ENCODE measurements at places on chromosomes 1 and 21. TPM values are rescaled to one million over a fixed set of nuclear protein-coding genes. Genes with fewer than 3 reads are reported as not detected.

- no peaks in the 10 kb centered on the region for H3K4me1 ChIP-seq
- H3K4me3 ChIP-seq = no peak overlapping the region
- DNase-seq = no peak
- no peak overlapping the region for H3K27ac ChIP-seq
- no peaks in the 10 kb centered on the region for H3K36me3 ChIP-seq
- H3K27me3 ChIP-seq = no peaks in the 10 kb centered on the region
Observed at GRCh38 chr1:197884173-197884572, 18.3 kb upstream of the C1orf53 start.

DNA sequence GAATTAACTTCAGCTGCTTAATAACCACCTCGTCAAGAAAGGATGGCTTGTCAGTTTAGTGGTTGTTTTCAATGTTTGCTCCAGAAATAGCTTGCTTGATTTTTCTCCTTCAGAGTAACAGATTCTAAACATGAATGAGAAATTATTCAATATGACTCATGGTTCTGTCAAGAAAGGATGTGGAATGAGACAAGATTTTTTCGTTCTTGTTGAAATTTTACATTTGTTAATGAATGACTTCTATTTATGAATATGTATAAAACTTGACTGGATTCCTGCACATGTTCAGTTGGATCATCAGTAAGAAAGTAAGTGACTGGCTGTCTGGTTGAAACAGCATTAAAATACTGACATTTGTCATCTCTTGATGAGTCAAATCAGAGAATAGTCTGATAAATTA is 38.3 kb downstream of the IFI44 start:
- no peak overlapping the region for H3K27ac ChIP-seq
- no peak overlapping the region for H3K4me3 ChIP-seq
- H3K4me1 ChIP-seq = no peaks in the 10 kb centered on the region
- no peaks in the 10 kb centered on the region for H3K27me3 ChIP-seq
- H3K36me3 ChIP-seq = no peaks in the 10 kb centered on the region

DNA sequence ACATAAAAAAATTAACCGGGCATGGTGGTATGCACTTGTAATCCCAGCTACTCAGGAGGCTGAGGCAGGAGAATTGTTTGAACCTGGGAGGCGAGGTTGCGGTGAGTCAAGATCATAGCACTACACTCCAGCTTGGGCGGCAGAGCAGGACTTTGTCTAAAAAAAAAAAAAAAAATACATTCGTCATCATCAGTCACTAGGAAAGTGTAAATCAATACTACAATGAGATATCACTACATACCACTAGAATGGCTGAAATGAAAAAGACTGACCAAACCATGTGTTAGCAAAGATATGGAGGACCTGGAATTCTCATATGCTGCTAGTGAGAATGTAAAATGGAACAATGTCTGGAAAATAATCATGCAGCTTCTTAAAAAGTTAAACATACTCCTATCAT is 9.3 kb downstream of the SPATA45 start:
- no peak overlapping the region for H3K27ac ChIP-seq
- H3K27me3 ChIP-seq = no peaks in the 10 kb centered on the region
- no peaks in the 10 kb centered on the region for H3K4me1 ChIP-seq
- no peak for DNase-seq
- H3K4me3 ChIP-seq = no peak overlapping the region
- H3K36me3 ChIP-seq = no peaks in the 10 kb centered on the region

GRCh38 chr1:201842472-201843027 is 13.6 kb downstream of the IPO9 start:
- no peak for DNase-seq
- no peaks in the 10 kb centered on the region for H3K36me3 ChIP-seq
- H3K4me3 ChIP-seq = no peak overlapping the region
- H3K27ac ChIP-seq = no peak overlapping the region
- no peaks in the 10 kb centered on the region for H3K4me1 ChIP-seq

DNA sequence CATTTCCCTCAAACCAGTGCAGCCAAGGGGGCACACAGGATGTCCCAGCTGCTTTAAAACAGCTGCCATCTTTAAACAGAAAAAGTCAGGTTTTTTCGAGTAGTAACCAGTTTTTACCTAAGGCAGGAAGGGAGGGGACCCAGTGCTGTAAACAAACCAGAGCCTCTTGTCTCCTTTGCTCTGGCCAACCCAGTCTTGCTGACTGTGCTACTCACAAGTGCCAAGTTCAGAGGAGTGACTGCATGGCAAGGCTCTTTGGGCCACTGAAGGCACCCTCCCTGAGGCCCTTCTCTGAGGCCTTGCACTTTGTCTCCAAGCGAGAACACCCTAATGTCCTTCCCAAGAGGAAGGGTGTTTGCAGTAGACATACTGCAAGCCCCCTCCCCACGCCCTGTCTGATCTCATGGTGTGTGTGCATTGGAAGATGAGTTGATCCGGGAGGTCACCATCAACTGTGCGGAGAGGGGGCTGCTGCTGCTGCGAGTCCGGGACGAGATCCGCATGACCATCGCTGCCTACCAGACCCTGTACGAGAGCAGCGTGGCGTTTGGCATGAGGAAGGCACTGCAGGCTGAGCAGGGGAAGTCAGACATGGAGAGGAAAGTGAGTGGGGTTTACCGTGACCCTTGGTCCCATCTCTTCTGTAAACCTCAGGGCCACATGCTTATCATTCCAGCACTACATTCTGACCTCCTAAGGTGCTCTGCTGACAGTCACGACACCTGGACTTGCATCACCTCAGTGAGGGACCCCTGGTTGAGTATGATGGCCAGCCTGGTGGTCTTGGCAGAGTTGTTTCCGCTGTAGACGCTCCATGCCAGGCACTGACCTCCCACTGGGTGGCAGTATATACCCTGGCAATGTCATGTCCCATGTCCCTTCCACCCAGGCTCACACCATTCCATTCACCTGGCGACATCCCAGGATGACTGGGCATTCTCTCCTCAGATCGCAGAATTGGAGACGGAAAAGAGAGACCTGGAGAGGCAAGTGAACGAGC is 4.7 kb downstream of the DNALI1 start:
- no peak overlapping the region for H3K4me3 ChIP-seq
- DNase-seq = no peak
- no peaks in the 10 kb centered on the region for H3K27me3 ChIP-seq
- H3K27ac ChIP-seq = no peak overlapping the region

DNA sequence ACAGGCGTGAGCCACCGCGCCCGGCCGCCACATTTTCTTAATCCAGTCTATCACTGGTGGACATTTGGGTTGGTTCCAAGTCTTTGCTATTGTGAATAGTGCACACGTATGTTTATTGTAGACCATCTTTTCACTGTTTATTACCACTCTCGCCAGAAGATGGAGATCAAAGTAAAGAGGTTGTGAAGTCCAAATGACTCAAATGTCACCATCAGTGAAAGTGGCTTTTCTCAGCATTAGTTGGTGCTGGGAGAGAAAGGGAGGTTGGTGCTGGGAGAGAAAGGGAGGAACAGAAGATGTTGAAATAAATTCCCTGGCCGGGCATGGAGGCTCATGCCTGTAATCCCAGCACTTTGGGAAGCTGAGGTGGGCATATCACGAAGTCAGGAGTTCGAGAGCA is 10.4 kb upstream of the UHMK1 start:
- H3K27me3 ChIP-seq = peaks cover 5% of the 10 kb centered on the region
- H3K4me1 ChIP-seq = no peaks in the 10 kb centered on the region
- H3K36me3 ChIP-seq = no peaks in the 10 kb centered on the region
- H3K27ac ChIP-seq = no peak overlapping the region

GRCh38 chr1:202210385-202210784 is 16.8 kb downstream of the LGR6 start:
- DNase-seq = peak; percentile 76
- no peaks in the 10 kb centered on the region for H3K4me1 ChIP-seq
- no peaks in the 10 kb centered on the region for H3K36me3 ChIP-seq
- H3K4me3 ChIP-seq = no peak overlapping the region

- no peaks in the 10 kb centered on the region for H3K36me3 ChIP-seq
- no peak for DNase-seq
- peak overlapping the region; percentile 58 for H3K4me3 ChIP-seq
- H3K4me1 ChIP-seq = no peaks in the 10 kb centered on the region
Observed at GRCh38 chr1:40708750-40709099, 17.2 kb downstream of the NFYC start.

GRCh38 chr1:101240041-101240430 is 3.2 kb downstream of the S1PR1 start:
- H3K36me3 ChIP-seq = no peaks in the 10 kb centered on the region
- H3K4me3 ChIP-seq = peak overlapping the region; percentile 77
- no peak for DNase-seq
- no peak overlapping the region for H3K27ac ChIP-seq
- peaks cover 4% of the 10 kb centered on the region for H3K27me3 ChIP-seq
- H3K4me1 ChIP-seq = peaks cover 11% of the 10 kb centered on the region

GRCh38 chr1:112636597-112637253 is 17.1 kb downstream of the CAPZA1 start:
- H3K27ac ChIP-seq = peak overlapping the region; percentile 54
- H3K4me1 ChIP-seq = no peaks in the 10 kb centered on the region
- no peaks in the 10 kb centered on the region for H3K36me3 ChIP-seq

GRCh38 chr21:43909741-43910400 is 44.8 kb downstream of the AGPAT3 start:
- H3K4me1 ChIP-seq = no peaks in the 10 kb centered on the region
- H3K27ac ChIP-seq = no peak overlapping the region
- H3K4me3 ChIP-seq = no peak overlapping the region
- H3K27me3 ChIP-seq = no peaks in the 10 kb centered on the region
- H3K36me3 ChIP-seq = no peaks in the 10 kb centered on the region

DNA sequence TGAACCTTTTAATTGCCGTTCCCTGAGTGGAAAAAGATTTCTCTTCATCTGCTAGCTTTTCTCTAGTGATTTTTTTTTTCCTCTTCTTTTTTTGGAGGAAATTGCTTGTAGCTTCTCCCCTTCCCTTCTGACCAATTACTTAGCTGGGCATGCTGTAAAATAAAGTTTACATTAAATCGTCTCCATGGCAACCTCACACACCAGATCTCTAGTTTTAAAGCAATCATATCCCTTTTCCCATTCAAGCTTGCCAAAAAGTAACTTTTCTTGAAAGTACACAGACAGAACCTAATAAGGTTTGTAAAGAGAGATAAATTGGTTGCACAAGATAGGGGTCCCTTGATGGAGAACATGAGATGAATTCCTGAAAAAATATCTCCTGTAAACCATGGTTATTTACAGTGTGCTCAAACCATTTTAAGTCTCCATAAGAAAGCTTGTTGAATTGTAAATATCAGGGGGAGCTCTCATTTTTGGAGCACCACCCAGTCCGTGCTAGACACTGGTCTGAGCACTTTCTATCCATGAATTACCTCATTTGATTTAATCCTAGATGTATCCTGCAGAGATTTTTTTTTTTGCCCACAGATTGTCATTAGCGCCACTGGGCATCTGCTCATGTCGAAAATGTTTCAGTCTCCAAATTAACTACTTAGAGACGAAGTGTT is 32.6 kb upstream of the HTR1D start:
- DNase-seq = no peak
- H3K27ac ChIP-seq = no peak overlapping the region
- H3K4me3 ChIP-seq = no peak overlapping the region
- H3K36me3 ChIP-seq = no peaks in the 10 kb centered on the region

GRCh38 chr1:47477595-47478080 is 39.8 kb downstream of the FOXD2 start:
- DNase-seq = no peak
- H3K4me3 ChIP-seq = no peak overlapping the region
- H3K27ac ChIP-seq = no peak overlapping the region

DNA sequence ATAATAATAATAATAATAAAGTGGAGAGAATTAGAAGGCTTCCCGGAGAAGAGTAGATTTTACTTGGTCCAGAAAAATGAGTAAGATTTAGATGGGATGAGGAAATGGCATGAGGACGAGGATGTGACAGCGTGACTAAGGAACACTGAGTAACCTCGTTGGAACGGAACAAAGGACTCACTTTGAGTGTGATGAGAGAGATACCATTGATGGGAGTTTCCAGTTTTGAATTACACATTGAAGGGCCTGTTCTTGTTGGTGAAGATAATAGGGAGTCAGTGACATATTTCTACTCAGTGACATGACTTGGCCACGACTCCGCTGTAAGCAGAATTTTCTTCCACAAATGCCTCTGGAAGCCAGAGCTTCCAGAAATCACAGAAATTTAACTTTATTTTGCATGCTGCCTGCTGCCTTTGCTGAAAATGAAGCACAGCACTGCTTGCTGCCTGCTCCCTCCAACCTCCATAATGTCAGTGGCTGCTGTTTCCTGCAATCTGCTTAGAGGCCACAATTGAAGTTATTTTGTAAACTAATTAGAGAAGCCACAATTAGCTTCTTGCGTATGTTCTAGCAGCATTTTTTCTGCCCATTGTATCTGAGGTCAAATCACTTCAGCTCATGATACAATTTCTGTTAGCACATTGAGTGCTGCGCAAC is 33.7 kb upstream of the FBXO28 start:
- H3K4me1 ChIP-seq = no peaks in the 10 kb centered on the region
- H3K27me3 ChIP-seq = no peaks in the 10 kb centered on the region
- peak overlapping the region; percentile 6 for H3K27ac ChIP-seq
- no peaks in the 10 kb centered on the region for H3K36me3 ChIP-seq

DNA sequence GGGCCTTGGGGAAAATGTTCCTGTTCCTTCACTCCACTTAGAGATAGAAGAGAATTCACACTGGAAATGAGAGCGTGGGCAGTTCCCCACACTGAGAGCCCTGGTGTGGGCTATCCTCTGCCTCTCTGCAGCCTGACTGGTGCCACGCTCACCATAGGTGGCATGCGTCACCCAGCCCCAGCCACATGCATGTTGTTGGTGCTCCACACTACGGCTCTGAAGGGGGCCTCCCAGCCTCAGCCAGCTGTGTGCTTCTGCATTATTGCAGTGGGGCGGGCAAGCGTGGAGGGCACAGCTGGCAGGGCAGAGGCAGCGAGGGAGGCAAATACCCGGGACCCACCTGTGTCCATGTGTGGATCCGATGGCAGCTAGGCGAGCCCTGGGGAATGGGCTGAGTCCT is 14.7 kb upstream of the RASSF5 start:
- no peak overlapping the region for H3K4me3 ChIP-seq
- DNase-seq = no peak
- no peak overlapping the region for H3K27ac ChIP-seq
- H3K4me1 ChIP-seq = no peaks in the 10 kb centered on the region

GRCh38 chr1:67274623-67275325 is 32.9 kb upstream of the IL12RB2 start:
- H3K27ac ChIP-seq = no peak overlapping the region
- no peak for DNase-seq
- H3K4me1 ChIP-seq = no peaks in the 10 kb centered on the region
- H3K4me3 ChIP-seq = no peak overlapping the region
- no peaks in the 10 kb centered on the region for H3K27me3 ChIP-seq

DNA sequence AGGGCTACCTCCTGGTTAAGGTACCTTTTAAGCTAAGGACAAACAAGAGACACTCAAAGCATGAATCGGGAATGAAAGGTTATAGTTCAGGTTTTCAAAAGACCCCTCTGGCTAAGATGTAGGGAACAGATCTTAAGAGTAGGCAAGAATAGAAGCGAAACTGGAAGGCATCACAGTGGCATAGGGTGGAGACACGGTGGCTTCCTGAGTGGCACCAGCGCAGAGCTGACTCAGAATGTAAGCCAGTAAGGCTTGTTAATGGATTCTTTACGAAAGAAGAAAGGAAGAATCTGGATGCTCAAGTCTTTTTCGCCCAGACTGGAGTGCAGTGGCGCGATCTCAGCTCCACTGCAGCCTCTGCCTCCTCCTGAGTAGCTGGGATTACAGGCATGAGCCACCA is 21.2 kb downstream of the PADI6 start:
- no peak overlapping the region for H3K27ac ChIP-seq
- no peaks in the 10 kb centered on the region for H3K27me3 ChIP-seq
- H3K4me3 ChIP-seq = no peak overlapping the region
- no peaks in the 10 kb centered on the region for H3K4me1 ChIP-seq
- no peaks in the 10 kb centered on the region for H3K36me3 ChIP-seq

The C21orf91 gene
- 9.8 TPM for total RNA-seq

The OR10J1 gene
- not detected for total RNA-seq

The CLCA4 gene
- total RNA-seq = 0.16 TPM

The CYP4Z1 gene
- total RNA-seq = 26.5 TPM

The CLCA2 gene
- 1.6 TPM for total RNA-seq

The CD160 gene
- 0.59 TPM for total RNA-seq

The GABPB2 gene
- total RNA-seq = 20.6 TPM

The HSD11B1 gene
- 0.88 TPM for total RNA-seq

The LCE1D gene
- total RNA-seq = not detected

The FCRL5 gene
- 5.2 TPM for total RNA-seq

Data from breast epithelium (tissue), 4 donors.